Pulmonary artery endothelial cell (primary cell): ENCODE measurements at places on chromosomes 1 and 21. TPM values are rescaled to one million over a fixed set of nuclear protein-coding genes. Genes with fewer than 3 reads are reported as not detected.

Gene HRNR
- not detected in 2 replicates for total RNA-seq

Gene LDLRAD1
- not detected in 2 replicates for total RNA-seq

GRCh38 chr1:96104506-96104905 is 617.1 kb upstream of the PTBP2 start:
- no peak for DNase-seq

DNA sequence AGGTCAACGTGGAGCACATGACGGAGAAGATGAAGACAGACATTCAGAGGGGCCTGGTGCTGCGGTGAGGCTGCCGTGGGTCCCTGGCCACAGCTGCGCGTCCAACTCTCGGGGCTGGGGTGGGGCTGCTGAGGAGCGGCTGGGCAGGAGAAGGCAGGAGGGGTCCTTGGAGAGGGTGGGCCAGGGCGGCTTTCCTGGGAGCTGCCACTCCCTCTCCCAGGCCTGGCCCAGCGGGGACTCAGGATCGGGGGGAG is 14.4 kb downstream of the CFAP410 start:
- DNase-seq = no peak

GRCh38 chr21:35768187-35768586 is 292.1 kb downstream of the SETD4 start:
- no peak for DNase-seq

Gene SERPINC1
- total RNA-seq = 0.14 TPM in 1 of 2 replicates, not detected in the other

GRCh38 chr1:64228167-64228957 is 24.9 kb downstream of the UBE2U start:
- no peak for DNase-seq
